H7 (cell line): ENCODE measurements at places on chromosomes 4 and X. TPM values are rescaled to one million over a fixed set of nuclear protein-coding genes. Genes with fewer than 3 reads are reported as not detected.

DNA sequence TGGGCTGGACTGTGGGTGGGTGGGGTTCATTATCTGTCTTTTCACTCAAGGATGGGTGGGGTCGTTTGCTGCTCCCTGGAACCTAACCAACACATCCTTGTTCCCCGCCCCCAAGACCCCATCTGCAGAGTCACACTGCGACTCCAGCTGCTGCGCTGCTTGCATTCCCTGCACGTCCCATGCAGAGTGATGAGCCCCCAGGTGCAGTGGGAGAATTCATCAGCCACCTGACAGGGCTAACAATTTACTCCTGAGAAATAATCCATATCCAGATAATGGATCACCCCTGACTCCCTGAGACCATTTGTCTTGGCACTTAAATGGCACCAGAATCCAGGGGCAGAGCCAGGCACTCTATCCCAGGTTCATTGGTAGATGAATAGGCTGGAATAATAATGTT lies 12.4 kb upstream of the ARHGAP36 start:
- no peak for DNase-seq

GRCh38 chr4:82776925-82777542 lies 21.6 kb downstream of the SCD5 start:
- no peak for DNase-seq

DNA sequence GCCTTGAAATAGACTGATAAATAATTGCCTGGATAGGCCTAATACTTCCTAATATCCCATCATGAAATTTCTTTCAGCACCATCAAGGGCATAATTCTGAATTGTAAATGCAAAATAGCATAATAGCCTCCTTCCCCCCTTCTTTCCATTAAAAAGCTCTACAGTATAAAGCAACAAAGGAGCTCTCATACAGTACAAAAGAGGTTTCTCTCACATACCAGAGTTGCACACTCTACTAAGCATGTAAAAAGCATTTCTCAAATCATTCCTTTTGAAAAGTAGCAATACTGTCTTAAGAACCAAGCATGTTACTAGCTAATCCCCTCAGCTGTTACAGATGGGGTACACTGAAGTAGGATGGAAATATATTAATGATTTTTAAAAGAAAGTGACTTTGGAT lies 509.0 kb downstream of the KLHL13 start:
- DNase-seq: no peak

DNA sequence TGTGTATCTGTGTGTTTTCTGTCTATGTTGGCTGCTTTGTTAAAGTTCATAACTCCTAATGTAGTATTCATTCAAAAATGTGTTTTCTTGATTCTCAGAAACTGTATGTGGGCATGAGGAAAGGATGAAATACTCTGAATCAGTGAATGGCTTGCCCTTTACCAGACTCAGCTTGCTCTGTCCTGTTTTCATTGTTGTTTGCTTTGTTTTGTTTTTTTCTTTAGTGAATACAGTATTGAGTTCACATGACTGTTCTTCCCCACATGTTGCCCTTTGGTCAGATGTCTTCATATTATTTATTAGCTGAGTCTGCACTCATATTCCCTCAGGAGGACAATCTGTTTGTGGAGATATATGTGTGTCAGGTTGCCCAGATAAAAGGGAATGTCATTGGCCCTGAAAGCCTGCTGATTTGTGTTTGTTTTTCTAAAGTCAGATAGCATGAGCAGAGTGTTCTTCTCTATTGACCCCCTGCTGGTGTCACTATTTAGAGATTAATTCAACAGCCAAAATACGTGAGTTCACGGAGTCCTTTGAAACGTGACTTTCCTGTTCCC lies 1184.4 kb downstream of the RPA4 start:
- no peak for DNase-seq

DNA sequence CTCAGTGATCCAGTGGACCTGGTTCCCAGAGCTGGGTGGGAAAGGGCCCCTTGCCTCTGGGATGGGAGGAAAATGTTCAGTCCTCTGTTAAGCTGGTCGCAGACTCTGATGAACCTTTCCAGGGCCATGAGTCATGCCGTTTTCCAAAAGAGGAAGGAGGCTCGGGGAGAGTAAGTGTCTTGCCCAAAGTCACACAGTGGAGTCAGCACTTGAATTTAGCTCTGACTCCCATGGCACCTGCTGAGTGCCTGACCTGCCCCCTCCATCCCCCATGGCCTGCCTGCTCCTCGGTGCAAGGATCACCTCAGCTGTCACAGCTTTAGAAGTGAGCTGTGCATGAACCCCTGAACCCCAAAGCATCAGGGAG lies 14.0 kb upstream of the KIAA0232 start:
- DNase-seq: no peak

- DNase-seq: no peak
Measured at GRCh38 chr4:28548136-28548535, 1687.5 kb downstream of the STIM2 start.

- peak; percentile 76 for DNase-seq
Measured at GRCh38 chrX:13506574-13506973, 62.8 kb upstream of the EGFL6 start.

DNA sequence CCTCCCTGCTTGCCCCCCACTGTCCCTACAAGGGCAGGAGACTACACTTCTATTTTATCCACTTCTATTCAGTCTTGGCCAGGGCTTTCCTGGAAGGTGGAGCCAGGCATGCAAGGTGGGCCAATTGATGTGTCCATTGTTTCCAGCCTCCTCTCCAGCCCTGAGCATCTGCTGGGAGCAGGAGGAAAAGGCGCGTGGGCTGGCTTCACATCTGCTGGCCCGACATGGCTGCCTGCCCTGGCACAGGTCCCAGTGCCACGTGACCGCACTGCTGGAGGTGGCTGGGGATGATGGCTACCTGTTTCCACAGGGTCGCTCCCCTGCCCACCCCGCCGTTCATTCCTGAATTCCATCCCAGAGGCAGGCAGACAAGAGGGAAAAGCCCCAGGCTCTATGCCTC lies 247.7 kb downstream of the AFAP1 start:
- no peak for DNase-seq

DNA sequence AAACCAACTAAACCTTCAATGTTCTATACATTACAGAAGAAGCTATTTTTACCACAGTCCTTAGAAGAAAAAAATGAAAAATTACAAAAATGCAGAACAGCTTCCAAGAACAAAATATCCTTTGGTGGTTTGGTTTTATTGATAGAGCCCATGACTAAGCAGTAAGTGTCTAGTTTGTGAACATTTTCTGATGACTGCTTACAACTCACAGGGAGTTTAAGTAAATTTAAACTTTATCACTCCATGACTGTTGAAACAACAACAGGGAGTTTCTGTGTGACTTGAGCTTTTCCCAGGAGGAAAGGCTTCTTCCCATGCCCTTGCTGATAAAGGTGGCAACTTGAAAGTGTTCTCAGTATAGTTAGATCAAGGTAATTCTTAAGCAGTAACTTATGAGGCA lies 2.9 kb downstream of the PF4 start:
- no peak for DNase-seq

GRCh38 chrX:37662181-37662580 lies 23.4 kb upstream of the XK start:
- no peak for DNase-seq

GRCh38 chr4:75633846-75634245 lies 3.5 kb upstream of the CDKL2 start:
- no peak for DNase-seq

GRCh38 chr4:173380987-173381386 lies 10.2 kb downstream of the SAP30 start:
- DNase-seq: no peak

- no peak for DNase-seq
Measured at GRCh38 chrX:71586929-71587328, 8.7 kb downstream of the GCNA start.

DNA sequence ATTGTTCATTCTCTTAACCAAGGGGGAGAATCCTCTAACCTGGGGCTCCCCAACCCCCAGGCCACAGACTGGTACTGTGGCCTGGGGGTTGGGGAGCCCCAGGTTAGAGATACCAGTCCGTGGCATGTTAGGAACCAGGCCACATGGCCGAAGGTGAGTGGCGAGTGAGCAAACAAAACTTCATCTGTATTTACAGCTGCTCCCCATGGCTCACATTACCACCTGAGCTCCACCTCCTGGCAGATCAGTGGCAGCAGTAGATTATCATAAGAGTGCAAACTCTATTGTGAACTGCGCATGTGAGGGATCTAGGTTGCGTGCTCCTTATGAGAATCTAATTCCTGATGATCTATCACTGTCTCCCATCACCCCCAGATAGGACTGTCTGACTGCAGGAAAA lies 957.2 kb upstream of the PRKX start:
- DNase-seq: no peak

GRCh38 chr4:25800245-25800644 lies 62.5 kb downstream of the SEL1L3 start:
- DNase-seq: no peak

DNA sequence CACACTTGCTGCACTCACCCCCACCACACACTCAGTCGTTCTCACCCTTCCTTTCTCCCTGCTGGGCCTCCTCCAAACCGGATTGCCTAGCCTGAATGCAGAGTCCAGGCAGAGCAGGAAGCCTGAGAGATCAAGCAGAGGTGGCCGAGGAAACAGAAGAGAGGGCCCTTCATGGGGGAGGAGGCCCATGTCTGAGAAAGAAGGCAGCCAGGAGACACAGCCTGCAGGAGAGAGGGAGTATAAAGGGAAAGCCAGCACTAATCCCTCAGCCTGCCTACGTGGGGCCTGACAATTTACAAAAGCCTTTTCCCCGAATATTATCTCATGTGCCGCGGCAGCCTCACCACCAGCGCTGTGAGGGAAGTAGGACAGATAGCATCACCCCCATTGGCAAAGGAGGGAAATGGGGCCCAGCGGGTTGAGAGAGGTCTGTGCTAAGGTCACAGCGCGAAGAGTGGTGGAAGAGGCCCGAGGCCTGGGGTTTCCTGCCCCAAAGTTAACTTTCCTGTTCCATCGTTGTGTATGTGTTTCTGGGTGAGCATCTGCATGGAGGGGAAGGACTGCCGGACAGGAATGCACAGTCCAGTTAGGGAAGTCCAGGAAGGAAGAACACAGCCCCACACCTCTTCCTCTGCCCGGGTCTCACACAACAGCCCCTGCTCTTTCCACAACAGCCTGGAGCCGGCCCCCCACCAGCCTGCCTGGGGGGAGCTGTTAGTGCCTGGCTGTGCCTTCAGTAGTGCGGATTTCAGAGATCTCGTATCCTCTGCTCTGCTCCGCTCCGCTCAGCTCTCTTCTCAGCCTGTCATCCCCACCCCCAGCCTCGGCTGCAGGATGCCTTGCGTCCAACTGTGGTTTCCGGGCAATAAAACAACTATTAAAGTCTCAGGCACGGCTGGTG lies 50.9 kb upstream of the BCOR start:
- DNase-seq: peak; percentile 74

DNA sequence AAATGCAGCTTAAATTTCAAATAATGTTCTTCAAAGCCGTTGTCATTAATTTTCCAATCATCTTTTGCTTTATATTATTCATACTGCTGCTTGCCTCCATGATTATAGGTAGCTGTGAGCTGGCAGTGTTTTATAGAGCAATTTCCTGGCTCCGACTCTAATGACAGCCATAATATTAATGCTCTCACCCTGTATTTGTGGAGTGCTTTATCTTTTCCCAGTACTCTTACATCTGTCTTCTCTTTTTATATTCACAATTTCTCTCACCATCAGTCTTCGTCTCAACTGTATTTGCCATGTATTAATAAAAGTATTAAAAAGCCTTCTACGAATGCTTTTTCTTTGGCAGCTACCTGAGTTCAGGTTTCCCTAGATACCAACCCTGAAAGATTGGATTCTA lies 21.0 kb downstream of the ATXN3L start:
- no peak for DNase-seq

Gene BEX2
- total RNA-seq: 45.4 and 49.8 TPM in 2 replicates

Gene CHIC1
- total RNA-seq: 9.6 and 9.9 TPM in 2 replicates

Gene DRD5
- total RNA-seq: not detected in 2 replicates

Gene TMPRSS11A
- total RNA-seq: 0.21 TPM in 1 of 2 replicates, not detected in the other

Gene SPATA18
- 0.10 and 0.26 TPM in 2 replicates for total RNA-seq

Gene UGT2A1
- total RNA-seq: 0.42 and 0.81 TPM in 2 replicates

Gene KLB
- total RNA-seq: 0.04 TPM in 1 of 2 replicates, not detected in the other

Gene PHKA2
- total RNA-seq: 11.7 and 16.7 TPM in 2 replicates

Gene DNAAF6
- not detected in 2 replicates for total RNA-seq

Gene SORCS2
- 2.0 and 4.9 TPM in 2 replicates for total RNA-seq
